ENCODE measurements at places on chromosomes 12 and 14.
A peak's percentile ranks its signal among the peaks of the same experiment; 100 is the strongest.

DNA sequence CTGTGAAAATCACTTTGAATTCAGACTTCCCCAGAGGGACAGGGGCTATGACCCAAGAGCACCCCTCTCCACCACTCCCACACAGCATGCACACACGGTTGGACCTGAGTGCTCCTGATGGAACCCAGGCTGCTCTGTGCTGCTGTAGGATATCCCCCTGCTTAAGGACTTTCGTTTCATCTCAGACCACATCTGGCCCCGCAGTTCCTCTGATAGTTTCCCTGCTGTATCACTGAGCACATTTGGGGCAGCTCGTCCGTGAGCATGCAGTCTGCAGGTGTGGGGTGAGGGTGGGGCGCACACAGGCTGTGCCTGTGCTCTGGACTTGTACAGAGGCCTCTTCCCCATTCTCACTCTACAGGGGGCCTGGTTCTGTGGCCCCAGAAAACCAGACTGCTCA, 345.2 kb upstream of the FKBP4 start:
- DNase-seq, result no peak

- no peak for DNase-seq
Measured at GRCh38 chr14:74720526-74720925, 7.6 kb downstream of the FCF1 start.

GRCh38 chr14:104361101-104361591, 218.4 kb upstream of the C14orf180 start:
- no peak for DNase-seq

- DNase-seq, result no peak
Measured at GRCh38 chr12:24363177-24363754, 413.8 kb upstream of the SOX5 start.

- DNase-seq, result no peak
Measured at GRCh38 chr12:125988545-125988944, 923.3 kb downstream of the AACS start.

- DNase-seq, result no peak
Measured at GRCh38 chr12:11576104-11576503, 73.4 kb upstream of the ETV6 start.

DNA sequence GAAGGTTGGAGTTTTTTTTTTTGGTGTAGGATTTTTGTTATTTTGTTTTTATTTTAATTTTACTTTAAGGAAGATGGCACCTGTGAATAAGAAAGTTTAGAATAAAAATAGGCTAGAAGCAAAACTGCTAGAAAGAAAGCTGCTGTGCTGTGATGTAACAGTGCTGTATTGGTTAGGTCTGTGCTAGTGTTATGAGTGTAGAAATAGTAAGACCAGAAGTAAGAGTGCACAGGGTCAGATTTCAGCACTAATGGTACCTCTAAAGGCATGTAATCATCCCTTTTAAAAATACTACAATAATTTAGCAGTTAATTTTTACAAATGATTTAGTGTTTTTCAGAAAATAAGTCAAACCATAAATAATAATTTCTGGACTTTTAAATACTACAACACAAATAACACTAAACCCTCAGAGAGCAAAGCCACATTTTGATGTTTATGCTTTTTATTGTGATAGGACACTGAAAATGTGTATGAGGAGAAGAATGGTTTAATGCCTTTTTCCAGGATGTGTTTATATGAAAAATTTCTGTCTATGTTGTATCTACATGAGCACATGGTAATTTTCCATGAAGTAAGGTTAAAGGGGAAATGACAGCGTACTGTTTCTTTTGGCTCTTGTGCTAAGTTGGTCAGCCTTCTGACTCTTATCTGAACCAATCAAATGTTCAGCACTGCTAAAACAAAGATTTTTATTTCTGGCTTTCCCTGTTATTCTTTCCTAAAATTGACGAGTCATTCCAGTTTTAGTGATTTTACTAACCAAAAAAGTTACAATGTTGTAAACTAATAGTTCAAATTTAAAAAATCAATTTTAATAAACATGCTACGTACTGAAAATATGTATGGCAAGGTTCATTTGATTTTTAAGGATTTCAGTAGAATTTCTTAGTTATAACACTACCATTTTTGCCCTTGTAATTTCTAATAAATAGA, 96.1 kb downstream of the PPHLN1 start:
- no peak for DNase-seq

GRCh38 chr14:29016050-29016900, 249.7 kb downstream of the FOXG1 start:
- no peak for DNase-seq

DNA sequence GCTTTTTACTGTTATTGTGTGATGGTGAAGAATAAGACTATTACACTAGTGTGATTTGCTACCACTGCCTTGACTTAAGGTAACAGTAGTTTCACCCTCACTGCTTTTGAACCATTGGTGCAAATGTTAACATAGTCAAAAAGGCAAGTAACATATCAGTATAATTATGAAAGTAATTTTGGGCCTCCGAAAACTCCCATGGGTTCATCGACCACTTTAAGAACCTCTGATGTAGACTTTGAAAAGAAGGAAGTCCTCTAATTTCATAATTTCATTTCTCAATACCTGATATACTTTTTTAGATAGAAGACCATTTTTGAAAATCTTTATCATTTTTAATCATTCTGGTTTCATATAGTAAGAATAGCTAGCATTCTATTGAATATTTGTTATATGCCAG, 57.7 kb downstream of the ETNK1 start:
- DNase-seq, result no peak

GRCh38 chr14:68638141-68638999, 154.5 kb downstream of the ZFP36L1 start:
- no peak for DNase-seq

DNA sequence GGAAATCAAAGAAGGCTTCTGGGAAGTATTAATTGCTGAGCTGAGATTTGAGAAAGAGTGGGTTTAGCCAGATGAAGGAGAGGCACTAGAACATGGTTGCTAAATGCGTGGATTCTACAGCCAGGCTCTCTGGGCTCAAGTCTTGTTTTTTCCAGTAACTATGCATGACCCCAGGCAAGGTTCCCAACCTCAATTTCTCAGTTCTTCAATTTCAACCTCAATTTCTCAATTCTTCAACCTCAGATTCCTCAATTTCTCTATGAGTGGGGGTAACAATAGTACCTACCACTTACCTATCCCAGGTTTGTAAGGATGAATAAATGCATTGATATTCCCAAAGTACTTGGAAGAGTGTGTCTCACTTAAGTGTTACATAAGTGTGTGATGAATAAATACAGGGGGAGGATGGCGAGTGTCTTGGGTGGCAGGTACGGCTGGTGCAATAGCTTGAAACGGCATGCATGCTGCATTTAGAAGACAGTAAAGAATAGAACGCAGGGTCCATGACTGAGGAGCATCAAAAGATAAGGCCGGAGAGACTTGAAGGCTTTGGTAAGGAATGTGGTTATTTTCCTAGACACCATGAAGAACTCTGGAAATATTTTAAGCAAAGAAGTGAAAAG, 149.1 kb upstream of the ATP2B1 start:
- DNase-seq, result no peak

DNA sequence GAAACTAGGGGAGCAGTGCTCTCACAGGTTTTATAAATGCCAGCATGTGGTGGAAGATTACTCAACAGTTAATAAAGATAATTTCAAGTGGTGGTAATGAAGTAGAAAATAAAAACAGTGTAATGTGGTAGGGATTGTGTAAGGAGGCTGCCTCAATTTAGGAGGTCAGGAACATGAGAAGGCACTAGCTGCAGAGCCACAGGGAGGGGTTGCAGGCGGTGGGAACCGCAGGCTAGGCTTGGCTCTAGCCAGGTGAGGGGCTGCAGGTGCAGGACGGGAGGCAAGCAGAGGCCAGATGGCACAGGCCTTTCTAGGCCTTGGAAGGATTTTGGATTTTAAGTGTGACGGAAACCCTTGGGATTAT, 768 bp downstream of the METTL25 start:
- peak; percentile 4 for DNase-seq

- DNase-seq, result no peak
Measured at GRCh38 chr14:47507861-47508260, 167.5 kb downstream of the MDGA2 start.

DNA sequence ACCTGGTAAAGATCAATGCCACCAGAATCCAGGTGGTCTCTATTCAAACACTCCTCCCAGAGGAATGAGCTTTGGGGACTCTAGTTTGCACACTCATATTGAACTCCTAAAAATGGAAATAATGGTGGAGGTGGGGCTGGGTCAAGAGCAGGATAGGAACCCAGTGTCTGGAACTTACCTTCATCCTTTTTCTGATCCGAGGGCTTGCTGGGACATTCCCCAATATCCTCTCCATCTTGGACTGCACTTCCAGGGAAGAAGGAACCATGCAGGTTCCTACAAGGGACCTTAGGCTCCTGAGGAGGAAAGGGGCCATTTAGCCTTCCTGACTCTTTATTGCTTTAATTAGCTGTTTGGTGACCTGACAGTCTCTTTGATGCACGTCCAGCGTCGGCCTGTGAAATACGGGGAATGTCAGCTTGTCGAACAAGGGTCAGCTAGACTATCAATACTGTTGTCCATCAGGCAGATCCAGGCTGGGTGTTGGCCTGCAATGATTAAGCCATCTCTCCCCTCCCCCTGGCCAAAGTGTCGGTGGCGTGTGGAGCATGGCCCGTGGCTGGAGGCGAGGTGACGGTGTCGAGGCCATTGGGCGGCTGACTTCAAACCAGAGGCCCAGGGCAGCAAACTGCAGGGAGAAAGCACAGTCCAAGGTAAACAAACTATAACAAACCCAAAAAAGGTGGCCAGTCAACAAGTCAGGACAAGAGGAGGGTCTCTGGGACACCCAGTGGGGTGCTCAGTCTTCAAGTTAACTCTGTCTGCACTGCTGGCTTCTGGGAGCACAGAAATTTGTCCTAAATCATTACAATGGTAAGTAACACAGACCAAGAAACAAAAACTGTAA, 405.2 kb upstream of the TBX3 start:
- DNase-seq, result no peak

Data from nucleus accumbens (tissue), 56 donors.